HCT116 (cell line): ENCODE measurements at places on chromosomes 3 and 15.

DNA sequence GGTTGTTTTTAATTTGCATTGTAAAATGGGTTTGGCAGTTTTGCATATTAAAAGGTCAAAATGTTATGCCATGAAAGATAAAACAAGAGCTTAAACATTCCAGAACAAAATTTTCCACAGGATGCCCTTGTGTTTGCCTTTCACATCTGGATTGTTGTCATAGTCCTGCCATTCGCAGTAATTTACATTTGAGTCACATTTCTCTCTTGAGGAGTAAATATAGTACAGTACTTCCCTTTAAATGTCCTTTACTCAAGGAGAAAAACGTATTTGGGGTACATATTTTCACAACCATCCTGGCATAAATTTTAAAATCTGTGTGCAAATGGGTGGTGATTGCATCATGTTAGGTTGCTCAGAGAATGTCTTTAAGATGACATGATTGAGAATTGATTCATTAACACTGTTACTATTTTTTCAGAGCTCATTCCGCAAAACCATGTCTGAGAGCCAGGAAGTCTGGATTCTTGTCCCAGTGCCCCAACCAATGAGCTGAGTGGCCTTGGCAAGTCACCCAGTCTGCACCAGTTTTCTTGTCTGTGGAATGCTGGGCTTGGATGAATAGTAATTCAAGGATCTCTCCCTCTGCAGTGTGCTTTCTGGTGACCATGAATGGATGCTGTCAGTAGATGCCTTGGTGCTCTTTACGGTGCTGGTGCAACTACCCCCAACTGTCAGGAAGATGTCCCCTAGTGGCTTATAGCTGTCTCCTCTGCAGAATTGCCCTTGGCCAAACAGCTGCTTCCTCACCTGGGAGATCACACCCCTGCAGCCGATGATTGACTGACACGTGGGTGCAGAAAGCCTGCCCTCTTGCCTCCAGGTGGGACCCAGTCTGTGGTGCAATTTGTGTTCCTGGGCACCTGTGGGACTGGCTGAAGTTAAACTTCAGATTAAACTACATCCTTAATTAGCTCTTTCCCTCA lies 43.0 kb downstream of the ABHD5 start:
- DNase-seq: no peak

DNA sequence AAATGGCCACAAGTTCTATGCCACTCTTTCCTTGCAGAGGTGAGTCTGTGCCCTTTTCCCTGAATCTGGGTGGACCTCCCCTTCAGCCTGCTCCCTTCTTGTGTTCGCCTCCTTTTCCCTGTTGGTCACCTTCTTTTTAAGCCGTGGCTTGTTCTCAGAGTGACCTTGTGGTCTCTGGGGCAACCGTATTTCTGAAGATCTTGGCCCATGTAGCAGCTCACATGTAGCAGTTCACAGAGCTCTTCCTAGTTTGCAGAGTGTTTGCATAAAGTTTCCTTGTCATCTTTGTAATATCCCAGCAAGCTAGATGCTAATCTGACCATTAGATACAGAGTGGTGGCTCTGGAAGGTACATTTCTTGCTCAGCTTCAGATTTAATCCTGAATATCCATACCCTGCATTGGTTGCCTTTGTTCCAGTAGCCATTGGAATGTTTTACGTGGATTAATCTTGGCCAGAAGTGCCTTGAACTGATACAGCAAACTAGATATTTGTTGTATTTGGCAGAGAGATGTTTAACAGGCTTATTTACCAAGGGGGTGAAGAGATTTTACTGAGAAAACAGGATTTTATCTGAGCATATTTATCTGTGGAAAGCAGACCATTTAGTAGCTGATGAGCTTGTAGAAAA lies 40.7 kb upstream of the BSN start:
- no peak for DNase-seq

DNA sequence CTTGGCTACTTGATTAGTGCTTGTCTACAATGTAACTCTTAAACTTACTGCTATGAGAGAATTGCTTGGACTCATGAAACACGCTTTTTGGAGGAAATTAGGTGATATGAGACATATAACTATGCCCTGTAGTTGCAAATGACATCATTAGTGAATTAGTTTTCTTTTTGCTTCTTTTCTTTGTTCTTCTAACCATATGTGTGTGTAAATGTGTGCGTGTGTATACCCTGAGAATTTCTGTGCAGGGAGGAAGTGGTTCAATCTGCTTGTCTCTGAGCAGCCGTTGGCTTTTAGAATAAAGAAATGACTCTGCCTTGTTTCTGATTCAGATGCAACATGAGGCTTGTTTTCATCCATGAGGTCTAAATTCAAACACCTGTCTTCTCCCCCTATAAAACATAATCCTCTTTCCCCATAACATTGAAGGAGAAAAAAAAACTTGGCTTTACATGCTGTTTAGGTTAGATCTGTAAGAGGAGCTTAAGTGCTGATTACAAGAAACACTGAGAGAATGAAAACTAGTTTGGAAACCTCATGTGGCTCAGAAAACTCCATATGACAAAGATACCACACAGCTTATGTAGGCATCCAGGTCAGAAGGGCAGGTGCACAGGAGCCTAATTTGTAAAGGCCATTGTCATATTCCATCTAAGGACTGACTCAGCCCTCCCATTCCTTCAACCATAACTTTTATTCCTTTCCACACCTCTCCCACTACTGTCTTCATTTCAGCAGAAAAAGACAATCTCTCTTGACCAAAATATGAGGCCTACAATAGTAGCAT lies 30.5 kb upstream of the BLM start:
- DNase-seq: no peak

- DNase-seq: no peak
Measured at GRCh38 chr15:58545307-58546065, 113.7 kb downstream of the LIPC start.

DNA sequence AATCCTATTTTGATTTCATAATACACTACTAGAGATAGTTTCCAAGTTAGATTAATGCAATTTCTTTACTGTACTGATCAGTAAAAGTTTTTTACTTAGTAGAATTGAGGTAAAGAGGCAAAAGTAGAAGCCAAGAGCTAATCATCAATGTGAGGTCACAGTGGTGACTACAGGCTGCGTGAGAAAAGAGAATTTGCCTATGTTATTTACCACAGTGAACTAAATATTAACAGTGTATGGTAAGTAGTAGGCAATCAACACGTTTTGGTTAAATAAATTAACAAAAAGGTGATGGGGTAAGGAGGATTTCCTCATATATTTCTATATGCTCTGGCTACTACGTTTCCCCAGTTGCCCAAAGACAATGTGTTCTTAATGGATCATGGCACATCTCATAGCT lies 202.2 kb upstream of the CMC1 start:
- DNase-seq: no peak

- no peak for DNase-seq
Measured at GRCh38 chr15:101037090-101037830, 118.1 kb downstream of the LRRK1 start.

DNA sequence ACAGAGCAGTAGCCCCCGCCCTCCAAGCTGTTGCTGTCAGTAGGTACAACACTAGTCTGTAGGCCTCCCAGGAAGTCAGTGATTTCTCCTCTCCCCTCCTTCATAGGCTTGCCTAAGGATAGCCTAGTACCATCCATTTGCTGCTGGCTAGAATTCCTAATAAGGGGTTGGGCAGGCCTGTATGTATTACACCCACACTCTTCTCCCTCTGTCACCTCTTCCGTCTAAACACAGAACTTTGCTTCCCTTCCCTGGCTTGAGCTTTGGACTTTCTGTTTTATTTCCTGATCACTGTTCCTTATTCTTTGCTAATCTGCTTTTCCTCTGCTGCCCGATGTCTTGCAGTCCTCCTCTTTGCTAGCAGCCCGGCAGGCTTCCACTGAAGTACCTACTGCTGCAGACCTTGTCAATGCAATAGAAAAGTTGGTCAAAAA lies 93.4 kb upstream of the UMPS start:
- DNase-seq: no peak

DNA sequence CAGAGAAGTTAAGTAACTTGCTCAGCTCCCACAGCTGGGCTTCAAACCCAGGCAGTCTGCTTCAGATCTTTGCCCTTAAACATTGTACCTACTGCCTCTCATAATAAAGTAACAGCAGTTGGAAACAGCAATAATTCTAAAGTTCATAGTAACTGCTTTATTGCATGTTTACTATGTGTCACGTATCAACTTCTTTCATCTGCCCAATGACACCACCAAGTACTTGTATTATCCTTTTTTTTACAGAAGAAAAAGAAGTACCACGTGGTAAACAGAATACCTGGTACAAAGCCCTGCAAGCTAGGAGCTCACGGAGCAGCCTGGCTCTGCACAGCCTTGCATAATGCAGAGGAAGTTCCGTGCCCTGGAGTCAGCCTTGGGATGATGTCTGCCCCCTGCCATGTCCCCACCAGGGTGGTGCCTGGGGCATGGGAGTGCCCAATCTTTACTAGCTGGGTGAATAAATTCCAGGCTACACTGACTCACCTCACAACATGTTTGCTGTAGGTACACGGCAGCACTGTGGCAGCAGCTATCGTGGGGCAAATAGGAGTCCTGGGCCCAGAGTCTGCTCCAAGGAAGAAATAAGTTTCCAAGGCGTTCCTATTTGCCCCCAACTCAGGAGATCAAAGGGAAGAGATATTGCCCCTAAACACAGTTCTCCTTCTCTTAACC lies 77.2 kb downstream of the LDHAL6B start:
- DNase-seq: peak; percentile 84

DNA sequence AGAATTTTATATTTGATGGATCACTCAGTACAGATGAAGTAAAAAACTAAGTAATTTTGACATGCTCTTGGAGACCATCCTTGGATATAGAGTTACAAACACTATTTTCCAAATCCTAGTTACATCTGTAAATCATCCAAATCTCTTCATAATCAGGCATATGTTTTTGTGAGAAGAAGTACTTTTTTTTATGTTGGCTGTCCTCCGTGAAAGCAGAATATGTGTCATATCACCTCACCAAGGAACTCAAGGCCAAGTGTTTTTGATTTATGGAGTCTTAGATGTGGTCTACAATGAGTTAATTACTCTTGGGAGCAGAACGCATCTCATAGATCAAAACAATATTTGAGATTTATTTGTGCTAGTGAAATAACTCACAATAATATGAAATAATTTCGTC lies 416.5 kb upstream of the TGFBR2 start:
- no peak for DNase-seq
